ENCODE measurements at places on chromosomes 5 and 9. TPM values are rescaled to one million over a fixed set of nuclear protein-coding genes. Genes with fewer than 3 reads are reported as not detected.

GRCh38 chr9:20028849-20029231 is 240.0 kb upstream of the SLC24A2 start:
- no peaks in the 10 kb centered on the region for H3K36me3 ChIP-seq
- no peak for DNase-seq
- no peaks in the 10 kb centered on the region for H3K4me1 ChIP-seq

DNA sequence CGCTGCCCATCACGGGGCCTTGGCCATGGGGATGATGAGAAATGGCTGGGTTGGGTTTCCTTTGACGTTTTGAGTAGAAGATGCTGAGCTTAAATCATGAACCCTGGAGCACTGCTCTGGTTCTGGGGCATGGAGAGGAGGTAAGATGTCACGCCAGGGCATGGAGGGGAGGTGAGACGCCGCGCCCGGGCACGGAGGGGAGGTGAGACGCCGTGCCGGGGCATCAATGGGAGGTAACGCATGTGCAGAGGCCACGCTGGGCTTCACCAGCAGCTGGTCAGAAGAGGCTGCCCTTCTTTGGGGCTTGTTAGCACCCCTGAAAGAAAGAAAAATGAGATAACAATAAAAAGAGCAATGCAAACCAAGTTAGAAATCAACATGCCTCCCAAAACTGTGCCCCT is 322.5 kb upstream of the IRX4 start:
- H3K36me3 ChIP-seq = no peaks in the 10 kb centered on the region
- no peak overlapping the region for H3K27ac ChIP-seq
- H3K27me3 ChIP-seq = peaks cover 17% of the 10 kb centered on the region

- no peaks in the 10 kb centered on the region for H3K36me3 ChIP-seq
- H3K27me3 ChIP-seq = no peaks in the 10 kb centered on the region
- DNase-seq = no peak
- no peak overlapping the region for H3K4me3 ChIP-seq
These were observed 620.2 kb upstream of the DMAC1 start for GRCh38 chr9:8419596-8420275.

DNA sequence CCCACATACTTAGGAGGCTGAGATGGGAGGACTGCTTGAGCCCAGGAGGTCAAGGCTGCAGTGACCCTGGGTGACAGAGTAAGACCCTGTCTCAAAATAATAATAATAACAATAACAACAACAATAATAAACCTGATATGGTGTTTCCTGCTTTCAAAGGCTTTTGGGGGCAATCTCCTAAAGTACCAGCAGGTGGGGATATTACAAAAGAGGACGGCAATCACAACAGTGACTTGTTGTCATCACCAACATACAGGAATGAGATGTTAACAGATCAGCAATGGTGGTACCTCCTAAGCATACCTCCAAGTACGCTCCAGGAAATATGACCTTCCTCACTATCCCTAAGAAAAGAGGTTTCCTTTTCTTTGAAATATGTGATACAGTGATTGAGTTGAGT is 91.1 kb upstream of the RNF180 start:
- H3K27ac ChIP-seq = no peak overlapping the region
- no peak for DNase-seq
- H3K36me3 ChIP-seq = no peaks in the 10 kb centered on the region
- H3K4me3 ChIP-seq = no peak overlapping the region
- H3K4me1 ChIP-seq = no peaks in the 10 kb centered on the region
- no peaks in the 10 kb centered on the region for H3K27me3 ChIP-seq

Gene DMRT2
- polyA plus RNA-seq = 3.9 TPM

Gene INSL4
- not detected for polyA plus RNA-seq
